ENCODE measurements at places on chromosomes 5 and 9.
A peak's percentile ranks its signal among the peaks of the same experiment; 100 is the strongest.

DNA sequence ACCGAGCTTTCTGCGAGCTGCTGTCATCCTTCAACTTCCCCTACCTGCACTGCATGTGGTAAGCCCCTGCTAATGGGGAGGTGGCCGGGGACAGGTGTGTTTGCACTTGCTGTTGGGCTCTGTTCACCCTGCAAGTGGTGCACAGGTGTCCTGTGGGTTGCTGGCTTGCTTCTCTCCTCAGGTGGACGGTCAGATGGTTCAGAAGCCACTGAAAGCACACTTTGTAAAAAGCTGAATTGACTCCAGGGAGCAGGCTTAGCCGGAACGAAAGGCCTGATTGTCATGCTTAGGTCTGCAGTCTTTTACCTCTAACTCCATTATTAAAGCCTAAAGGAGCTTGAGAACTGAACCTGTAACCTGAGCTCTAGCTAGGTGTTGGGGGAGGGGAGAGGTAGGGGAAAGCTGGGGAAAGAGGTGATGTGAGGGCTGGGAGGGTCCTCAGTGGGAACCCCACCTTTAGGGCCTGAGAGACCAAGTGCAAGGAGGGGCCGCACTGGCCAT is 37.6 kb downstream of the ACER2 start:
- DNase-seq, result no peak

DNA sequence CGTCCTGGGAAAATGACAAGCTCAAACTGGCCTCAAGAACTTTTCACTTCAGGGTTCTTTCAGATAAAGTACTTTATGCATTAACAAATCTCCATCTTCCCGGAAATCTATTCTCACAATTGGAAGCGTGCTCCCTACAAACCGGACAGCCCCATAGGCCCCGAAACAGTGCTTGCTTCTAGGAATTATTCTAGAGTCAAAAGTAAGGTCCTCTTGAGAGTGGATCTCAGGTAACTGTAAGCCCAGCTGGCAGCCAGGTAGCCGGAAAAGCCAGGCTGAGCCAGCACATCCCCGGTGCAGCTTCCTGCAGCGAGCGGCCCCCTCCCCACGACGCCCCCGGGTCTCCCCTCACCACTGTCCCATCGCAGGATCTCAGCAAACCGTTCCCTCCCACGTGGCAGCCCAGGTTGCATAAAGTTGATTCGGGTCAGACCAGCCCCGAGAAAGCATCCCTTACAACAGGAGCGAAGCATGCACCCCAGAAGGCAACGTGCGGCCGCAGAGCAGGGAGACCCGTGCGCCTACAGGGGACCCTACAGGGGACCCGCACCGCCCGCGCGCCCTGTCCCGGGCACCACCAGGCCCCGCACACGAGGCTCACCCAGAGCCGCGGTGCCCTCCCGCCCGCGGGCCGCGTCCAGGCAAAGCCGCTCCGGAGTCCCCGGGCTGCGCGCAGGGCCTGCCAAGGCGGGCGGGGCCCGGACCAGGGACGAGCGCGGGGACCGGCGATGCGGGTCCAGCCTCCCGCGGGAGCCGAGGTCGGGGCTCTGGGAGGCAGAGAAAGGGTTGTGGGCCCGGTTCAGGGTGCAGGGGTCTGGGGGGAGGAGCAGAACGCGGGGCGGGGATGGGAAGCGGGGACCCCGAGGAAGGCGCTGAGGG is 920 bp downstream of the LPCAT1 start:
- peak; percentile 57 for DNase-seq

DNA sequence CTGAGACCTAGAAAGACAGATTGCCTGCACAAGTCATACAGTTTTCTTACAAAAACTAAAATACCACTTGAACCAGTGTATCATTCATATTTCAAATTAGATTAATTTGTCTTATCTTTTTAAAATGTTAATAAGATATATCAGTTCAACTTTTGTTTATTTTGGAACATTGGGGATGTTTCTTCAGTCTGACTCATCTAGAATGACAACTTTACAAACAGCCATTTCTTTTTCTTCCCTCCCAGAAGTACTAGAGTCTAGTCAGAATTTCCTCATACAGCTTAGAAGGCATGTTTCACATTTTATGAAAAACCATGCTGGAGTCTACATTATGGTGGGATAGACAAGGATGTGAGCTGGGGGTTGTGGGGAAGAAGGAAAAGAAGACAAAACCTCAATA is 262.5 kb downstream of the NFIB start:
- DNase-seq, result no peak

GRCh38 chr5:79800979-79801827 is 111.6 kb downstream of the CMYA5 start:
- DNase-seq, result peak; percentile 18

DNA sequence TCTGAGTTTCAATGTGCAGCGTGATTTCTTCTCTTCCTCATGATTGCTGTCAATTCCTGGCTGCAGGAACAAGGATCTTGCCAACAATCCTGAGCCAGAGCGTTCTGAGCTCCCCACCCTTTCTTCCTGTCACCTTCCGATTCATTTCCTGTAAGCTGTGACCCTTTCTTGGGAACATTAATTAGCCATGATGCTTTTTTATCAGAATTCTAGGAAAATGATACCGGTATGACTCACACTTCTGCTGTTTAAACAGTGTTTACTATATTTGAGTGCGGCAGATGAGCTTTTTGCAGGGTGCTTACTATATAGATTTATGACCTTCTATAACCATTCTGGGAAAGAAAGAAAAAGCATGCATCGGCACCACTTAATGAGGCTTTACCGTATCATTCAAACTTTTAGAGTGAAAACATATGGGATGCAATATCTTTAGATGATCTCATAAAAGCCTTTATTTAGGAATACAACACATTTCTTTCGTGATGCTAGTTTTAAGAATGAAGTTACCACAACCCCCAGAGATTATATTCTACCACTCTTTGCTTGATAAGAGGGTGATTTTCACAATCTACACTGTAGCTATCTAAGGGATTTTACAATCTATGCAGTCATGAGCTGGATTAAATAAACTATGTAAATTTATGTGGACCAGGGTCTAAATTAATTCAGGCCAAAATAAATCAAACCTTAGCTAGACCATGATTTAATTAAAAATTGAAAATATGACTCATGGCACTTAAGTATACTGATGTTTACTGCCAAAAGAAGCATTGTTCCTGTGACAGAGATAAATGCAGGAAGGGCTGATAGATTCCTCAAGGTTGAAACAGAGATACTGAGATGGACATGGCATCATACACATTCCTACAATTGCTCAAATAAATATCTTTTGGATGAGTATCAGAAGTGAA is 38.0 kb upstream of the OSMR start:
- DNase-seq, result no peak

Data from AG08396 (cell line).